Activated T-helper 17 cell treated with anti-CD3 and anti-CD28 coated beads, Interleukin-2, amount 50 U/mL, for 72 hours (primary cell): ENCODE measurements at places on chromosomes 3 and 15. TPM values are rescaled to one million over a fixed set of nuclear protein-coding genes. Genes with fewer than 3 reads are reported as not detected.

The UBA3 gene
- 68.0 TPM for total RNA-seq

The AHSG gene
- total RNA-seq, result not detected

The NANOGP8 gene
- not detected for total RNA-seq

The ZNF662 gene
- total RNA-seq, result 0.24 TPM

The AMT gene
- 1.9 TPM for total RNA-seq

The STRC gene
- total RNA-seq, result 4.4 TPM

The NLGN1 gene
- total RNA-seq, result not detected

The TJP1 gene
- total RNA-seq, result not detected

The TGFBR2 gene
- total RNA-seq, result 63.2 TPM

The ALCAM gene
- 11.9 TPM for total RNA-seq

The IL5RA gene
- total RNA-seq, result not detected

The CLRN1 gene
- total RNA-seq, result not detected

The ZDHHC19 gene
- not detected for total RNA-seq

The GP5 gene
- total RNA-seq, result 1.4 TPM

The EXD1 gene
- total RNA-seq, result 0.16 TPM

The ZNF385D gene
- total RNA-seq, result not detected

The CKMT1A gene
- not detected for total RNA-seq

The UPK1B gene
- total RNA-seq, result 0.56 TPM

The IFRD2 gene
- total RNA-seq, result 139 TPM

The ACKR4 gene
- total RNA-seq, result not detected

The IGSF11 gene
- 0.24 TPM for total RNA-seq

The CPLX3 gene
- 0.19 TPM for total RNA-seq

The AZI2 gene
- total RNA-seq, result 61.1 TPM

The LRRIQ4 gene
- total RNA-seq, result 0.13 TPM

The DLL4 gene
- not detected for total RNA-seq

The ERICH6 gene
- total RNA-seq, result 0.21 TPM

The CASR gene
- total RNA-seq, result 0.82 TPM

The ITIH3 gene
- not detected for total RNA-seq

The RPS27L gene
- 187 TPM for total RNA-seq

The LINGO1 gene
- not detected for total RNA-seq

The SLC12A8 gene
- total RNA-seq, result 0.53 TPM

The IRAK2 gene
- 5.6 TPM for total RNA-seq

The RETNLB gene
- not detected for total RNA-seq

The HTR3C gene
- not detected for total RNA-seq

The LTK gene
- 1.9 TPM for total RNA-seq

The LMAN1L gene
- total RNA-seq, result 1.6 TPM

The TIMP4 gene
- not detected for total RNA-seq

The CLDN16 gene
- not detected for total RNA-seq

The KLF15 gene
- total RNA-seq, result not detected

The MKRN3 gene
- total RNA-seq, result 0.80 TPM

The ABTB1 gene
- 23.6 TPM for total RNA-seq

The ROPN1B gene
- total RNA-seq, result not detected

The TMCO5A gene
- not detected for total RNA-seq
